ENCODE measurements at places on chromosomes 12 and 14.
A peak's percentile ranks its signal among the peaks of the same experiment; 100 is the strongest.

- no peaks in the 10 kb centered on the region for H3K36me3 ChIP-seq
- no peak overlapping the region for H3K4me3 ChIP-seq
- H3K27me3 ChIP-seq = peaks cover 7% of the 10 kb centered on the region
- no peak for ATAC-seq
These were observed 57.2 kb downstream of the PIWIL1 start for GRCh38 chr12:130394906-130395305.

DNA sequence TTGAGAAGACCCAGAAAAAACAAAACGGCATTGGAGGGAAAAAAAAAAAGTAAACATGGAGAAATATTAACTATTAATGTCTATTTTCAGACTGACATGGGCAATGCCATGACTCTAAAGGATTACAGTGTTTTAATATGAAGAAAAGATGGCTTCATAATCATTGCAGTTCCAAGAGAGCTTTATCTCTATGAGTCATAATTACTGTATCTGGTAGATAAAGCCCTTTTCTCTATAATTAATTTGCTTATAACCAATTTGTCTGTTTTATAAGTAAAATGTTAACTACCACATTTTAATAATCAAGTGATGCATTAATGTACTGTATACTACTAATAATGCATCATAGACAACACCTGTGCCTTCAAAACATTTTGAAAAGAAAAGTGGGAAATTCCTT is 59.7 kb downstream of the CLIP1 start:
- H3K27ac ChIP-seq = no peak overlapping the region
- no peak for ATAC-seq
- H3K4me3 ChIP-seq = no peak overlapping the region
- H3K27me3 ChIP-seq = no peaks in the 10 kb centered on the region
- peaks cover 9% of the 10 kb centered on the region for H3K4me1 ChIP-seq

- ATAC-seq = no peak
- H3K4me1 ChIP-seq = no peaks in the 10 kb centered on the region
- peaks cover 3% of the 10 kb centered on the region for H3K27me3 ChIP-seq
- H3K4me3 ChIP-seq = no peak overlapping the region
- H3K27ac ChIP-seq = no peak overlapping the region
These were observed 328.3 kb downstream of the TMEM121 start for GRCh38 chr14:105854600-105855245.

- H3K4me1 ChIP-seq = peaks cover 19% of the 10 kb centered on the region
- no peaks in the 10 kb centered on the region for H3K27me3 ChIP-seq
- H3K4me3 ChIP-seq = no peak overlapping the region
- H3K36me3 ChIP-seq = peaks cover 75% of the 10 kb centered on the region
These were observed 74.0 kb downstream of the WNK1 start for GRCh38 chr12:826331-826730.

DNA sequence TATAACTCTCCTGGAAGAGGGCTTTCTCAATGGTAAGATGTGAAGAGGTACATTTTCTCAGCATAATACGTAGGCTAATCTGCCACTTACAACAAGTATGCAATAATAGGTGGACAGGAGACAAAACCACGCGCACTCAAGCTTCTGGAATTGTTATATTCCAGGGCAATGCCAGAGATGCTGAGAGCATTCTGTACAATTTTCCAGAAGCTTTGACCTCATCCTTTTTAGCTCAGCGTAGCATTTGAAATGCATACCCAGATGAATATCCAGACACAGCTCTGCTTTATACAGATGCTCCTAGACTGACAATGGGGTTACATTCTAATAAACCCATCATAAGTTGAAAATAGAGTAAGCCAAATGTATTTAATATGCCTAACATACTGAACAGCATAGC is 1492.4 kb upstream of the FLRT2 start:
- no peaks in the 10 kb centered on the region for H3K4me1 ChIP-seq
- no peak overlapping the region for H3K4me3 ChIP-seq
- no peak for ATAC-seq
- no peaks in the 10 kb centered on the region for H3K27me3 ChIP-seq
- no peaks in the 10 kb centered on the region for H3K36me3 ChIP-seq

GRCh38 chr14:77580964-77581505 is 35.4 kb downstream of the SPTLC2 start:
- H3K4me3 ChIP-seq = peak overlapping the region; percentile 61
- peak; percentile 97 for ATAC-seq
- no peaks in the 10 kb centered on the region for H3K27me3 ChIP-seq
- H3K36me3 ChIP-seq = peaks cover 26% of the 10 kb centered on the region
- peaks cover 13% of the 10 kb centered on the region for H3K4me1 ChIP-seq

- H3K36me3 ChIP-seq = no peaks in the 10 kb centered on the region
- ATAC-seq = no peak
- no peaks in the 10 kb centered on the region for H3K4me1 ChIP-seq
These were observed 74.3 kb upstream of the SLC24A4 start for GRCh38 chr14:92248696-92249095.

DNA sequence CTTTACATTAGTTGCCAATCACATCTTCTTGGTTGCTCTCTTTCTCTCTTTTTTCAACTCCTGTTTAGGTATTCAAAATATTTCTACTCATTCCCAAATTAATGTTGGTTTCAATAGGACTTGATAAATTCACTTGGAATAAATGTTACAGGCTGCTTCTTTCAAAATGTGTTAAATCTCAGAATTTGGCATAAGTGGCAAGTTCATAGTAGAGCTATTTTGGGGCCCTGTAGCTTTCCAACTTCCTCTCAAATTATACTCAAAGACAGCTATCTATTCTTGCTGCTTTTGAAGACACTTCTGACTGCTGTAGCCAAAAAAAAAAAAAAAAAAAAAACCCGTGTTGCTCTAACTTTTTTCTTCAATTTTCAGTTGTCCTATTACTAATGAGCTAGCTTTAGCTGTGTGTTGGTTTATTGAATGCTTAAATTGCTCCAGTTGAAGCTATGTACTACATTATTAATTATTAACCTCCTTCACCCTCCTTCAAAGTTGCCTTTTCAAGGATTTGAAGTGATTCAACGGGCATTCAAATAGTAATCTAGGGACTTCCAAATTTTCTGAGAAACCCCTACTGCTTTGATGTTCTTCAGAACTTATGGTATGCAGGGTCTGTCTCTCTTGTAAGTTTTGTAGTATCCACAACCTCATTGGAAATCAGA is 554.6 kb upstream of the FLRT2 start:
- ATAC-seq = no peak
- no peak overlapping the region for H3K4me3 ChIP-seq
- H3K4me1 ChIP-seq = no peaks in the 10 kb centered on the region
- no peaks in the 10 kb centered on the region for H3K27me3 ChIP-seq
- no peaks in the 10 kb centered on the region for H3K36me3 ChIP-seq

GRCh38 chr12:46342562-46343033 is 30.0 kb downstream of the SLC38A2 start:
- peaks cover 14% of the 10 kb centered on the region for H3K27me3 ChIP-seq
- no peak overlapping the region for H3K4me3 ChIP-seq
- H3K36me3 ChIP-seq = no peaks in the 10 kb centered on the region
- peak; percentile 64 for ATAC-seq
- no peaks in the 10 kb centered on the region for H3K4me1 ChIP-seq

DNA sequence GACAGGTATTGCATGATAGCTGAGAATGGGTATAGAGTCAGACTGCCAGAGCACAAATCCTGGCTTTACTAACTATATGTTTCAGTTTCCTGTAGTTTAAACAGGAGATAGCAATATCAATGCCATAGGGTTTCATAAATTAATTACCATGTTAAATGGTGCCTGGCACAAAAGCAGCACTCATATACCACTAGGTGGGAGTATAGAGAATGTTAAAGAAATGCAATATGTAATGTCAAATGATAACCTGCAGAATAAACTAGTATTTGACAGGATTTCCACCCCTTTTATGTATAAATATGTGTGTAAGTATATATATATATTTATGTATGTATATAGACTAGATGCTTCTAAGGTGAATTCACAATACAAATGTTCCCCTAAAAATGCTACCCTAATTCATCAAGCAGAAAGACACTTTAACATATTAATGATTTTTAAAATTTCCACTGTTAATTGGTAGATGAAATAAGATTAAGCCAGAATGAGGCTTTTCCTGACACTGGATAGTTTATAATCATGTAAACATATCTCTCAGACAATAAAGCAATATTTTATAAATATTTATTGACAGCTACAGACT is 8.6 kb downstream of the WDR89 start:
- H3K36me3 ChIP-seq = peaks cover 42% of the 10 kb centered on the region
- peak; percentile 55 for ATAC-seq
- peaks cover 19% of the 10 kb centered on the region for H3K4me1 ChIP-seq
- no peaks in the 10 kb centered on the region for H3K27me3 ChIP-seq
- no peak overlapping the region for H3K27ac ChIP-seq

GRCh38 chr12:116138364-116138763 is 139.1 kb downstream of the MED13L start:
- no peaks in the 10 kb centered on the region for H3K36me3 ChIP-seq
- no peak for ATAC-seq
- H3K4me3 ChIP-seq = no peak overlapping the region
- H3K4me1 ChIP-seq = peaks cover 41% of the 10 kb centered on the region
- no peak overlapping the region for H3K27ac ChIP-seq

- H3K4me3 ChIP-seq = no peak overlapping the region
- peaks cover 22% of the 10 kb centered on the region for H3K27me3 ChIP-seq
- ATAC-seq = no peak
These were observed 97.4 kb downstream of the LLPH start for GRCh38 chr12:66033151-66033550.

DNA sequence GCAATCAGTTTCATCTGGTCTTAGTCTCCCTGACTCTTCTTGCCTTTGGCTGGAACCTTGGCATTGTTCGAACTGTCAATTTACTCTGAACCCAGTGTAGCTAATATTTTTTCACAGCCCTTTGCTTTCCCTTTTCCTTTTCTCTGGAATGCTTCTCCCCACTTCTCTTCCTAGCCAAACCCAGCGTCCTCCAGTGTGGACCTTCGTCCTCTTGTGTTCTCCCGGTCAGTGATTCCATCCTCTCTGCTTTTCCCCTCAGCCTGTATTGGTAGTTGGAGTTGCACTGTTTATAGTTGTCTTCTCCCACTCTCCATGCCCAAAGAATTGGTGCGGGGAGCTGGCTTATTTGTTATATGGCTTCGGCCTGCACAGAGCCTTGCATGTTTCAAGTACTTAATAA is 9.4 kb downstream of the ACVR1B start:
- no peaks in the 10 kb centered on the region for H3K36me3 ChIP-seq
- H3K27ac ChIP-seq = no peak overlapping the region
- no peak for ATAC-seq
- no peaks in the 10 kb centered on the region for H3K27me3 ChIP-seq
- peaks cover 15% of the 10 kb centered on the region for H3K4me1 ChIP-seq

DNA sequence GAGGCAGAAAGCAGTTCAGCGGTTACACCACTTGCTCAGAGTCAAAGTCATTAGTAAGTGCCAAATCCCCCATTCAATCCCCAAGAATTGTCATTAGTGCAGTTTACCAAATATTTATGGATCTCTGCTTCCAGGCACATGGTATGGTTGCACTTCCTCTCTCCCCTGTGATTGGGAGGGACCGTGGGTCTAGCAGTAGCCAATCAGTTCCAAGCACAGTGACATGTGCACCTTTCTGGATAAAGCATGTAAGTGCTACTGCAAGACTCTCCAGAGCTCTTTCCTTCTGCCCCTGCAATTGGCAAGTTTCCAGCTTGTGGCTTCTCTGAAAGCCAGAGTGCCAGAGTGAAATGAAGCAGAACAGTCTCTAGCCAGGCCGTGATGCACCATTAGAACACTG is 85.3 kb upstream of the FLRT2 start:
- no peaks in the 10 kb centered on the region for H3K27me3 ChIP-seq
- no peak overlapping the region for H3K4me3 ChIP-seq
- H3K36me3 ChIP-seq = no peaks in the 10 kb centered on the region
- no peak overlapping the region for H3K27ac ChIP-seq
- no peaks in the 10 kb centered on the region for H3K4me1 ChIP-seq

GRCh38 chr12:22101749-22102243 is 55.8 kb downstream of the CMAS start:
- H3K4me1 ChIP-seq = no peaks in the 10 kb centered on the region
- H3K27ac ChIP-seq = no peak overlapping the region
- no peak overlapping the region for H3K4me3 ChIP-seq
- H3K36me3 ChIP-seq = no peaks in the 10 kb centered on the region
- ATAC-seq = peak; percentile 76

- H3K36me3 ChIP-seq = no peaks in the 10 kb centered on the region
- H3K27ac ChIP-seq = no peak overlapping the region
- no peaks in the 10 kb centered on the region for H3K4me1 ChIP-seq
- H3K27me3 ChIP-seq = peaks cover 22% of the 10 kb centered on the region
- no peak for ATAC-seq
These were observed 233.7 kb upstream of the RTL1 start for GRCh38 chr14:101137234-101137633.

DNA sequence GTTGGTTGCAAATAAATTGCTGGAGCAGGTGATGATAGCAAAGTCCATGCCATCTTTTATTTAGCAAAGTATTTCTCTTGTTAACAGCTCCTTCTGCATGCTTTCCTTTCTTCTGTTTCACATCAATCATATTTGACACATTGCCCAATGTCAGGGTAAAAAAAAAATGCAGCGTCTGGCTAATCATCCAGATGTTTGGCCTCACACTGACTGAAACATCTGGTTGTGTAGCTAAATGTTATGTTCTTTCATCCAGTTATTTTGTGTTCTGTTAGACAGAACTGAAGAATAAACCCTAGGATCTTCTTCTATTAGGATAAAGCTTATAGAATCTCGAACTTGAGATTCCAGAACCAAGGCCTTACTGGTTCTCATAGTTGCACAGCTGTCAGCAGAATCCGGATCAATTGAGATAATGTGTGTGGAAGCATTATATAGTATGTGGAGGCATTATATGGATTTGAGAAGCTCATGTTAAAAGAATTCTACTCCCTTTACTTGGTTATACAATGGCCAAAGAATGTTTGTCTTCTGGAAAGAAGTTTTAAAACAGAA is 859.2 kb downstream of the DIO2 start:
- no peak overlapping the region for H3K4me3 ChIP-seq
- no peaks in the 10 kb centered on the region for H3K36me3 ChIP-seq
- H3K4me1 ChIP-seq = no peaks in the 10 kb centered on the region
- H3K27me3 ChIP-seq = no peaks in the 10 kb centered on the region
- no peak overlapping the region for H3K27ac ChIP-seq

Measured in activated T-helper 17 cell treated with anti-CD3 and anti-CD28 coated beads, Interleukin-2, amount 50 U/mL, for 72 hours (primary cell).